ENCODE measurements at places on chromosomes 1 and 21. TPM values are rescaled to one million over a fixed set of nuclear protein-coding genes. Genes with fewer than 3 reads are reported as not detected.
A peak's percentile ranks its signal among the peaks of the same experiment; 100 is the strongest.

- no peaks in the 10 kb centered on the region for H3K27me3 ChIP-seq
- H3K27ac ChIP-seq, result peak overlapping the region; percentile 25
- H3K4me3 ChIP-seq, result no peak overlapping the region
- H3K36me3 ChIP-seq, result peaks cover 45% of the 10 kb centered on the region
- H3K4me1 ChIP-seq, result peaks cover 4% of the 10 kb centered on the region
Observed at GRCh38 chr1:246893191-246893939, 38.4 kb downstream of the AHCTF1 start.

Gene CCDC190
- total RNA-seq, result not detected

GRCh38 chr1:168555508-168556046 lies 11.8 kb upstream of the XCL2 start:
- DNase-seq, result no peak
- H3K27me3 ChIP-seq, result no peaks in the 10 kb centered on the region
- peaks cover 3% of the 10 kb centered on the region for H3K36me3 ChIP-seq
- peaks cover 56% of the 10 kb centered on the region for H3K4me1 ChIP-seq

Gene MAP3K21
- total RNA-seq, result 1.6 TPM

DNA sequence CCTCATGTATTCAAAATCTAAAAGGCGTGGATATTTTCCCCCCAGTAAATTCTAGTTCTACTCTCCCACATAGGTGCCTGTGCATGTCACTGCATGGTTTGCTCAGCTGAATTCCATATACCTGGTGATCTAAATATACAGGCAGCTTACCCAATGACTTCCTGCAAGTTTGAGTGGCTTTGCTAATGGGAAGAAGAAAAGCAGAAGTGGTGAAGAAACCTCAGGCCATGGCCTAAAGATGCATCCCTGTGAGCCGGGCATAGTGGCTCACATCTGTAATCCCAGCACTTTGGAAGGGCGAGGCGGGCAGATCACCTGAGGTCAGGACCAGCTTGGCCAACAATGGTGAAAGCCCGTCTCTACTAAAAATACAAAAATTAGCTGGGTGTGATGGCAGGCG lies 11.5 kb downstream of the SLC44A3 start:
- no peaks in the 10 kb centered on the region for H3K36me3 ChIP-seq
- no peak overlapping the region for H3K27ac ChIP-seq
- peaks cover 34% of the 10 kb centered on the region for H3K27me3 ChIP-seq
- no peaks in the 10 kb centered on the region for H3K4me1 ChIP-seq

DNA sequence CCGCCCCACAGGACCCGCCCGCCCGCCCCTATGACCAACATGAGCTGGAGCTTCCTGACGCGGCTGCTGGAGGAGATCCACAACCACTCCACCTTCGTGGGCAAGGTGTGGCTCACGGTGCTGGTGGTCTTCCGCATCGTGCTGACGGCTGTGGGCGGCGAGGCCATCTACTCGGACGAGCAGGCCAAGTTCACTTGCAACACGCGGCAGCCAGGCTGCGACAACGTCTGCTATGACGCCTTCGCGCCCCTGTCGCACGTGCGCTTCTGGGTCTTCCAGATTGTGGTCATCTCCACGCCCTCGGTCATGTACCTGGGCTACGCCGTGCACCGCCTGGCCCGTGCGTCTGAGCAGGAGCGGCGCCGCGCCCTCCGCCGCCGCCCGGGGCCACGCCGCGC lies 7.9 kb upstream of the IBA57 start:
- H3K4me3 ChIP-seq, result peak overlapping the region; percentile 25
- H3K36me3 ChIP-seq, result no peaks in the 10 kb centered on the region
- H3K4me1 ChIP-seq, result peaks cover 36% of the 10 kb centered on the region
- H3K27ac ChIP-seq, result no peak overlapping the region
- H3K27me3 ChIP-seq, result no peaks in the 10 kb centered on the region
- no peak for DNase-seq

GRCh38 chr1:179935909-179936496 lies 18.6 kb upstream of the CEP350 start:
- H3K27ac ChIP-seq, result no peak overlapping the region
- no peak overlapping the region for H3K4me3 ChIP-seq
- H3K36me3 ChIP-seq, result no peaks in the 10 kb centered on the region
- H3K4me1 ChIP-seq, result no peaks in the 10 kb centered on the region
- DNase-seq, result no peak
- H3K27me3 ChIP-seq, result no peaks in the 10 kb centered on the region

Gene ZBED6
- 11.5 TPM for total RNA-seq

Gene LRRC53
- total RNA-seq, result not detected

- no peaks in the 10 kb centered on the region for H3K36me3 ChIP-seq
- H3K4me3 ChIP-seq, result no peak overlapping the region
- DNase-seq, result no peak
- H3K27me3 ChIP-seq, result peaks cover 21% of the 10 kb centered on the region
Observed at GRCh38 chr1:152777510-152778137, 2.7 kb downstream of the LCE1F start.

DNA sequence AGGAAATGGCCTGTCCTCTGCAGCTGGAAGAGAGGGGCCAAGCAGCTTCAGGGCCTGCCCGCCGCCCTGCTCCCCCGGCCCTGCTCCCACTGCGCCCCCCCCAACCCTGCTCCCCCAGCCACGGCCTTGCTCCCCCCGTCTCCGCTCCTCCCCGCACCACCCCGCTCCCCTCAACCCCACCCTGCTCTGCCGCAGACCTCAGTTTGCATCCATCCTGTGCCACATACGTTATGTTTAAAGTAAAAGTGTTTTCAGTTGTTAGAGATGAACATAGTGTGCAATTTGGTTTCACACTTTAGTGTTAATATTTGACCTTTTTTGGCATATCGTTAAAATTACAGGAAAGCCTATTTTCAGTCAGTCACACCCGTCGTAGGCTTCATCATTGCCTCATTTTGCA lies 34.1 kb upstream of the DIP2A start:
- no peak for DNase-seq
- H3K27ac ChIP-seq, result peak overlapping the region; percentile 98
- peaks cover 14% of the 10 kb centered on the region for H3K36me3 ChIP-seq
- H3K27me3 ChIP-seq, result no peaks in the 10 kb centered on the region

DNA sequence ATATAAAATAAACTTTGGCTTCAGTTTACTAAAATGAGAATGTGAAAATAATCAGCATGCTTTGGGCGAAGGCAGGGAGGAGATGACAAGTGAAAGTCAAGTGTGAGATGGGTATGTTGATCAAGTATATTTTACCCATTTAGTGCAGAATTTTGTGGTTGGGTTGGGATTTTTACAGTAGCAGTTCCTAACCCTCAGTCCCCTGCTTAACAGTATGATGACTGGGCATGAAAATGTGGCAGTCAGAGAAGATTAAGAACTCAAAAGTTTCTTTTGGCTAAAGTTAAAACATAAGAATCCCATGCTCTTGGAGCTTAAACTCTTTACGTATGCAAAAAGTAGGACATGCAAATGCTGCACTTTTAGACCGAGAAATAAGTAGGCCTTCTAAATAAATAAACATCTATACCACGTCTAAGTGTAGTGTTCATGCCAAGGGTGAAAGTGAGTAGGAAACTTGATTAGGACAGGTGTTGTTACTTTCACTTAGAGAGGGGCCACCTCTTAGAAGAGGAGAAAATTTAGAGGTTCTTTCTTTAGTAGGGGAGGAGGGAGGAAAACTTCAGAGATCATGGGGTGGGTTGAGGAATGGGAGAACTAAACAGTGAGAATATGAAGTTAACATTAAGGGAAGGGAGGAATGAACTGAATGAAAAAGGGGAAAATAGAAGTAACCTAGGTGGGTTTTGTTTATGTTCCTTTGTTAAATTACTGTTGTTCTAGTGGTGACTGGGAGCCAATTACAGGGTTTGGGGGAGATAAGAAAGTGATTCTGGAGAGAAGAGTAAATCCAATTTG lies 127.8 kb downstream of the OSBPL9 start:
- H3K4me1 ChIP-seq, result peaks cover 19% of the 10 kb centered on the region
- peaks cover 13% of the 10 kb centered on the region for H3K36me3 ChIP-seq
- no peak for DNase-seq

Gene LCE3D
- not detected for total RNA-seq

Gene PTPN14
- total RNA-seq, result 0.92 TPM

All from activated naive CD8-positive, alpha-beta T cell treated with anti-CD3 and anti-CD28 coated beads for 36 hours (primary cell).